ENCODE measurements at places on chromosomes 16 and 17.

GRCh38 chr16:85607796-85608514 lies 5.2 kb upstream of the GSE1 start:
- no peak for DNase-seq

DNA sequence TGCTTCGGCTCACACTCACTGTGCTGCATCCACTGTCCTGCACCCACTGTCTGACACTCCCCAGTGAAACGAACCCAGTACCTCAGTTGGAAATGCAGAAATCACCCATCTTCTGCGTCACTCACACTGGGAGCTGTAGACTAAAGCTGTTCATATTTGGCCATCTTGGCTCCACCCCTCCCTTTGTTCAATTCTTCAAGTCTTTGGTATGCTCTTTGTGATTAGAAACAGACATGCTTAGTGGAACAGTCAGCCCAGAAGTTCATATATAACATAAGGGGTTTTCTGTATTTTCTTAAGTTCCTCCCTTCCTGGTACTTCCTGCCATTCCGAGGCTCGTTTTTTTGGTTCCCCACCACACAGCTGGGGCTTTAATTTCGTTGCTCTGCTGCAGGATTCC lies 398.5 kb upstream of the DYNLRB2 start:
- DNase-seq = no peak

GRCh38 chr17:79174905-79175856 lies 100.6 kb downstream of the ENGASE start:
- DNase-seq = no peak

DNA sequence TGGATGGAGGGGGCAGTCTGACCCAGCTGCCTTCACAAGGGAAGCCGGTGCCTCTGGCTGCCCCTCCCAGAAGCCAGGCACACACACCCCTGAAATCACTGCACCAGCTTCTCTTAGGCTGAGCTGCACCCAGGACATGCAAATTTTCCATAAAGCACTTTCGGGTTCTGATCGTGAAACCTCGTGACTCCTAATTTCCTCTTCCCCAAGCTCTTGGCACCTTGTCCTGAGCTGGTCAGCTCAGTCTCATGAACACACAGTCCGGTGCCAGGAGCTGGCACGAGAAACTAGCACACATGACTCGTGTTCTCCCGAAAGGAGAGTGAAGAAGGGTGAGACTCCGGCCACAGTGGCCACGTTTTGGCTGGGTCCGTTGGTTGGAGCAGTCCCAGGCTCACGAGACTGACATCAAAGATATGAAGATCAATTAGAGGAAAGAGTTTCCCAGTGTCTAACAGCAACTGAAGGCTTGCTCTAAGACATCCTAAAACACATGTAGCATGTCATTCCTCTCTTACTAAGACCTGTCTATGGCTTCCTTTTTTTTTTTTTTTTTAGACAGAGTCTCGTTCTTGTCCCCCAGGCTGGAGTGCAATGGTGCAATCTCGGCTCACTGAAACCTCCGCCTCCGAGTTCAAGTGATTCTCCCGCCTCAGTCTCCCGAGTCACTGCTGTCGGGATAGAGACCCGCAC lies 9.2 kb upstream of the ABR start:
- DNase-seq = no peak
